ENCODE measurements at places on chromosomes 4 and X.

DNA sequence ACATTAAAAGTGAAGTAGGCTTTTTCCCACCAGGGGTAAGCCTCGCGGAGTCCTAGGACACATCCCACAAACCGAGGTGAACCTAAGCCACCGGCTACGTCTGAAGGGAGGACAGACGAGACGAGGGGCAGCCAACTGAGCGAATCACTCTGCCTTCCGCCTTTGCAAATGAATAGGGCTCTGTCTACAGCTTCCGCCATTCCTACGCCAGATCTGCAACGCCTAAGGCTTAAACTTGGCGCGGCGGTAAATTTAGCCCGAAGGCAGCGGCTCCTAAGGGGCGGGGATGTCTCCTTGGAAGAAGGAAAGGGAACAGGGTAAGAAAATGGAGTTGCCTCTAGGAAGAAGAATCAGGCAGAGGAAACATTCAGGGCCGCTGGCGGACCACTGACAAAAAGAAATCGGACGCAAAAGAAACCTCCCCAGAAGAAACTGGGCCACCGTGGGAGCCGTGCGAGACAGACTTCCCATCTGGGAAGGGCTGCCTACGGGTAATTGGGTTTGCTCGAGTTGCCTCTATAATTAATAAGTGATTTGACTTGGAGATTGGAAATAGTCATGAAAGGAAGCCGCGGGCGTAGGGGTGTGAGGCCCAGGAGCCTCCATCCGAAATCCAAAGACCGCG, 90.5 kb downstream of the BCOR start:
- DNase-seq = no peak

GRCh38 chrX:68757731-68758130, 71.1 kb upstream of the EFNB1 start:
- DNase-seq = no peak

GRCh38 chr4:64718091-64718490, 308.8 kb upstream of the TECRL start:
- no peak for DNase-seq

DNA sequence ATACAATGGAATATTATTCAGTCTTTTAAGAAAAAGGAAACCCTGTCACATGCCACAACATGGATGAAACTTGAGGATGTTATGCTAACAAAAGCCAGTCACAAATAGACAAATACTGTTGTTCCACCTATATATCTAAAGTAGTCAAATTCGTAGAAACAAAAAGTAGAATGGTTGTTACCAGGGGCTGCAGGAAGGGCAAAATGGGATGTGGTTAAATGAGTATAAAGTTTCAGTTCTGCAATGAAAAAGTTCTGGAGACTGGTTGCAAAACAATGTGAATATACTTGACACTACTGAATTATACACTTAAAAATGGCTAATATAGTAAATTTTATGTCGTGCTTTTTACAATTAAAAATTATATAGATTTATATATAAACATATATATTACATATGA, 12.2 kb downstream of the SPOCK3 start:
- no peak for DNase-seq

DNA sequence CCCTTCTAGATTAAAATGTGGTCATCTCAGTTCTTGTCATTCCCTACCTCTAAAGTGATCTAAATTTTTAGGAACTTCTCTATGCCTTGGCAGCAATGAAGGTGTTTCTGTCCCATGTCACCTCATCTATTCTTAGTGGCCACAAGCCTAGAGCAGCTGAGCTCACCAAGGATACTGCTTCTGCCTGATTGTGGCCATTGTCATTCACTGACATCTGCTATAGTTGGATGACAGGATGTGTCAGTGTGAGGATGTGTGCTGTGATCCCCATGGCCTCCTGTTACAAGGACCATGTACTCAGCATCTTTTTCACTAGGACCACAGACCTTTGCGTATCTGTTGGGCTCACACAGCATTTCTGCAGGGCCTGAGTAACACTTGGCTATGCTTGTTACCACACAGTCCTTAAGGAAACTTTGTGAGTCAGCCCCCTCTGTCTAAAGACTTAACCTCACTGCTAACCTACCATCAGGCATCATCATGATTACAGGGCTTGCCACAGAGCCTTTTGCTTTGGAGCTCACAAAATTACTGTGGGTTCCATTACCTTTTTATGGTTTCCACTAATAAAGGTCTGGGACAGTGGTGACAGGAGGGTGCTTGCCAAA, 421.0 kb downstream of the ADAM29 start:
- DNase-seq = no peak

GRCh38 chr4:8095956-8096689, 62.5 kb downstream of the ABLIM2 start:
- DNase-seq = no peak

DNA sequence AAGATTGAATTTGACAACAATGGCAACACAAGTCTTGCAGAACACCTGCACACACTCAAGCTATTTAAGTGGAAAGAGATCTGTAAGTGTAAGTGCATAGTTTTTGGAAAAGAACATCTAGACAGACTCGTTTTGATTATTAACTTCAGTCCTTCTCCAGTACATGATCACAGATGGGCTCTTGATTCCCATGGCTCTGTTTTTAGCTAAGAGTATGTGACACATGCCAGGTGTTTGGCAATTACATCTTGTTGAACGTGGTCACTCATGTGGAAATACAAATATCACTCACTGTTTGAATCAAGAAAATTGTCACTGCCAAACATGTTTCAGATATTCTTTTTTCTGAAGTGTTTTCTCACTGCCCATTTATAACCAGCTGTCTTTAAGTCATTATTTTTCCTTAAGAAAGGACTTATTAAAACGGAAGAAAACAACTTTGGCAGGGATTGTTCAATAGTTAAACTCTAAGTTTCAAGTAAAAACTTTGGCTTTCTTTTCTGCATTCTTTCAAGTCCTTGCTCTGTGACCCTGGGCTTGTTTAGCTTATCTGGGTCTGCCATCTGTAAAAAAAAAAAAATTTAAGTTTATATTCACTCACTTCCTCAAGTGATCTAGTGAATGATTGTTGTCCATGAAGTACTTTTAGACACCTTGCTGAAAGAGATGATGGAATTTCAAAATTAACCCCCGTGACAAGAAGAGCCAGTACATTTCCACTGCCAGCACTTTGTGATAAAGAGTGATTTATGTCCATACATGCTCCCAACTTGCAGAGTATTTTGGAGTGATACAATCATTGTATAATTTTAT, 125.4 kb downstream of the ATXN3L start:
- DNase-seq = no peak

GRCh38 chrX:150696866-150697265, 3.7 kb downstream of the MTMR1 start:
- DNase-seq = no peak

DNA sequence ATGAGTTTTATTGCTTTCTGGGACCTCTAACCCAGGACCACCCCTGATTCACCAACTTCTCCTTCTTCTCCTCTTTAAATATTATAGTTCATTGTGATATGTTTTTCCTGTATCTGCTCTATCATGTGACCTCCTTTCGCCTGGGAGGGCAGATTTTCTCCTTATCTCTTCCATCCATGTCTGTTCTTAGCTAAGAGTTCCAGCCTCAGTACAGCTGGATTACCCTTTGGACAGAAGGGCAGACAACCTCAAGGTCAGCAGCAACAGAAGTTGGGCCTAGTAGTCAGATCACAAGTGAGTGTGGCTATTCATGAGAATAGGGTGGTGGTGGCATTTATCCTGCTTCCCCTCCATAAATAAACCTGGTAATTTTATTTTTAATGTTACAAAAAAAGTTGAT, 5.7 kb upstream of the XK start:
- no peak for DNase-seq

DNA sequence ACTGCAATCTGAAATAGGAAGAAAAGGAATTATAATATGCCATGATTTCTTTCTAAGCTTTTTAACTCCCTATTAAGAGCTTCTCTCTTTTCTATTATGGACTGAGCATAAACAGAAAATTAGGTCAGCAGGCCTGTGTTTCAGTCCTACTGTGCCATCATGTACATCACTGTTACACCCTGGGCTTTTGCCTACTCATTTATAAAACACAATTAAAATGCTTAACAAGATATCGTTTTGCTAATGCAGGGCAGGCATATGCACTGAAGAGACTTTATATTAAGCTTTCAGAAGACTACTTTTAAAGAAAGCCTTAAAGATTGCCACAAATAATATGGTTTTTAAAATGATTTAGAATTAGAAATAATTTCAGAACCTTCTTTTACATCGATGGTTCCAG, 828 bp upstream of the BBS12 start:
- DNase-seq = no peak

DNA sequence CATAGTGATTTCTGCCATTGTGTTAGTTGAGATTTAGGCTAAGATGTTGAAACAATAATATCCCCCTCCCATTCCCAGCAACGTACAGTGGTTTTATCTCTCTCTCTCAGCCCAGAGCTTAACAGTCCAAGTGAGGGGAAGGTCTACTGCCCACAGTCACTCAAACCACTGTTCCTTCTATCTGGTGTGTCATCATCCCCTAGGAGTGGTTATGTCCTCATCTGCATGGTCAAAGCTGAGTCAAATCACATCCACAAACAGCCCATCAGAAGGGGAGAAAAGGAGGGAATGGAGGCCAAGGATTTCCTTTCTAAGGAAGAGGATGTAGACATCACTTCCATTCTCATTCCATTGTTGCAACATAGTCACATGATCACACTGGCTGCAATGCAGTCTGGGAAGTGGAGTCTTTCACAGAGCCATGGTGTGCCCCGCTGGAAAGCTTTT, 42.8 kb upstream of the CHRNA9 start:
- DNase-seq = no peak

- no peak for DNase-seq
These were observed 210.8 kb upstream of the IRS4 start for GRCh38 chrX:108947205-108947604.

GRCh38 chrX:66918511-66918910, 279.6 kb upstream of the EDA2R start:
- no peak for DNase-seq

DNA sequence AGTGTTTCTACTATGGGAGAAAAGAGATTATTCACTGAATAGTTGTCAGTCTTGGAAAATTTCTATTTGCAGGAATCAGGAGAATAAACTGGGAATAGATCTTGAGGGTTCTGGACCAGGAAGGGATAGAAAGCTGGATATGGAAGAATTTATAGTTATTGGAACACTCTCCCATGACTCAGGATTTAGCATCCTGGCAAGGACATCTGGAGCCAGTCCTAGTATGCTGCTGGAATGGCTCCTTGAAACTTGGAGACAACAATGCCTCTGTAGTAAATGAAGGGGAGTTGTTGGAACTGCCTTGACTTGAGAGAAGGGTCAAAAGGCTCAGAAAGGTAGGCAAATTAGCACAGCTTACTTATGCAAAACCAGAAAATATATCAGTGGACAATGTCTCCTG, 23.5 kb upstream of the THOC2 start:
- no peak for DNase-seq

GRCh38 chrX:122777766-122778165, 406.3 kb upstream of the GRIA3 start:
- no peak for DNase-seq

GRCh38 chr4:123453061-123453680, 56.6 kb downstream of the SPRY1 start:
- no peak for DNase-seq

DNA sequence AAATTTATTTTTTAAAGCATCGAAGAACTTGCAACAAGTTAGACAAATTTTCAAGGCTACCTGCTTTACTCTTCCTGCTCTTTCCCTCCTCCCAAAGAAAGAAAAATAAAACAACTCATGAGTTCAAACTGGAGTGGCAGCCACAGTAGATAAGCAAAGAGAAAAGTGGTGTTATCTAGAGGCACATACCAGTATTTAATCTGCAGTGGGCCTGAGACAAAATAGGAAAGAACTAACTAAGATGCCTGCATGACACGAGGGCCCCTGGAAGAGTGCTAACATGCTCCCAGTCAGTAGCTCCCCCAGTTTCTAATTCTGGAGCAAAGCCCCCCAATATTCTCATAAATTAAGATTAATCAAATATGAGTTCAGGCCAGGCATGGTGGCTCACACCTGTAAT, 7.9 kb downstream of the ARL9 start:
- DNase-seq = no peak

- no peak for DNase-seq
These were observed 34.7 kb downstream of the MSL3 start for GRCh38 chrX:11792461-11793421.

GRCh38 chr4:3747581-3747904, 18.6 kb upstream of the ADRA2C start:
- DNase-seq = no peak

GRCh38 chrX:36978886-36979285, 29.3 kb upstream of the FAM47C start:
- DNase-seq = no peak

GRCh38 chrX:124435616-124436015, 89.3 kb downstream of the SH2D1A start:
- DNase-seq = peak; percentile 3

DNA sequence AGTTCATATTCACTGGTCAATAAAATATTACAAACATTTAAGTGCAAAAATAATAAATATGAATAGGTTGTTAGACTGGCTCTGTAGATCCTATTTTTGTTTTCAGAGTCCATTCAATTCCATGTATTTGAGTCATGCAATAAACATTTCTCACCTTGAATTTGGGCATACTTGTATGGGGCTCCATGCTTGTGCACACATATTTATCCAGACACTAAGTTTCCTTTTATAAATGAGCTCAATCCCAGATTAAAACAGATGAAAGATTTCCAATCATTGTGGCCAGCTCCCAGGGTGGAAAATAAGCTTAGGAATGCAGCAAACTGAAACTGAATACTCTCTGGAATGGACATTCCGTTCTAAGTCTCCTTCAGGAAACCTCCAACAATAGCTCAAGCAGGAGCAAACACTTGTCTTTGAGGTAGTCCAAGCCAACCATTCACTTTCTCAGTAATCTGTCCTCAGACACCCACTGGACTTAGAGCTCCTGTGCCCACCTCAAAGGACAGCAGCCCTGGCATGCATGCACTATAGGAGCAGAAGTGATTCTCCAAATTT, 16.4 kb downstream of the DMD start:
- no peak for DNase-seq

GRCh38 chr4:130028552-130028951, 932.6 kb downstream of the C4orf33 start:
- no peak for DNase-seq

GRCh38 chrX:4971646-4972045, 1257.0 kb downstream of the NLGN4X start:
- no peak for DNase-seq

DNA sequence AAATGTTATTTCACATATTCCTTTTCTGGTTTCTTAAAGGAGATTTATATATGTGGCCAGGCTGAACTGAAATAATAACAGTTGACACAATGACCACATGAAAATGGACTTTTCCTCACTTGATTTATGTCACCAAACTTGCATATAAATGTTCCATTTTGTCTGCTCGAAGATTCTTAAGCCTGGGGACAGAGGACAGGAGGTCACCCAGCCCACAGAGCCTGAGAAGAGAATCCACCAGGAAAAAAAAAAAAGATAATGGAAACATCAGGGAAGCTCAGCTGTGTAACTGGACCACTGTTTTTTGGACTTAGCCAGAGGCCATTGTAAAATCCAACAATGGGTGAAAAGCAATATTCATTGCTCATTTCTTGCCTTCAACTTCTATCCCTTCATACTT, 359.0 kb upstream of the FGF16 start:
- no peak for DNase-seq

DNA sequence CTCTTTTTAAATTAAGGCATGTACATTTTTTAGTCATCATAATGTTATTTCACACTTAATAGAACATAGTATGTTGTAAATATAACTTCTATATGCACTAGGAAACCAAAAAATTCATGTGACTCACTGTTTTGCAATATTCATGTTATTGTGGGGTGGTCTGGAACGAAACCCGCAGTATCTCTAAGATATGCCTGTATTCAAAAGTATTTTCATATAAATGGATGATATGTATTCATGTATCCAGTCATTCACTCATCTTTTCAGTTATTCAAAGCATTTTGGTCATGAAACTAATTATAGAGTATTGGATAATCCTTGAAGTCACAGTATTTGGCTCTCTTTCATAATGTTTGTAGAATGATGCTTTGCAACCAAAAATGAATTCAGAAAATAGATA, 168.1 kb downstream of the HS6ST2 start:
- DNase-seq = no peak
